HuH-7.5 (cell line): ENCODE measurements at places on chromosomes 16 and 17.

GRCh38 chr16:19555938-19556771 lies 652 bp downstream of the VPS35L start:
- no peak for DNase-seq

GRCh38 chr16:68380348-68380670 lies 68.0 kb downstream of the SMPD3 start:
- no peak for DNase-seq

DNA sequence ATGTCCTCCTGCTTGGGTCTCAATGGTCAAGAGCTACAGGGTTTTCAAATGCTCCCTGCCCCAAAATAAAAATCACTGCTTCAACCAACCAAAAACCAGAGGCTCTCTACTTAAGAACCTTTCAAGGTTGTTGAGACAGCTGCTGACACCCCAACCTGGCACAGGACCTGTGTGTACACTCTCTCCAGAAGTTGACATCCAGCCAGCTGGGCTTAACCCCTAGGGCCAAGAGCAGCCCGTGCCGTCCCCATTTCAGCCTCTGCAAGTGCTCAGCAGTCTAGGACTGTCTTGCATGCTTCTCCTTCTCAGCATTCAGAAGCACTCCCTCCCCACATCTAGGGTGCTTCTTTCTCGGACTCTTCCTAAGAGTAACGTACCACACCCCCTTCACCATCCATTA lies 59.0 kb upstream of the TRAP1 start:
- DNase-seq = no peak

GRCh38 chr16:67235816-67236562 lies 9.1 kb downstream of the TMEM208 start:
- DNase-seq = no peak

DNA sequence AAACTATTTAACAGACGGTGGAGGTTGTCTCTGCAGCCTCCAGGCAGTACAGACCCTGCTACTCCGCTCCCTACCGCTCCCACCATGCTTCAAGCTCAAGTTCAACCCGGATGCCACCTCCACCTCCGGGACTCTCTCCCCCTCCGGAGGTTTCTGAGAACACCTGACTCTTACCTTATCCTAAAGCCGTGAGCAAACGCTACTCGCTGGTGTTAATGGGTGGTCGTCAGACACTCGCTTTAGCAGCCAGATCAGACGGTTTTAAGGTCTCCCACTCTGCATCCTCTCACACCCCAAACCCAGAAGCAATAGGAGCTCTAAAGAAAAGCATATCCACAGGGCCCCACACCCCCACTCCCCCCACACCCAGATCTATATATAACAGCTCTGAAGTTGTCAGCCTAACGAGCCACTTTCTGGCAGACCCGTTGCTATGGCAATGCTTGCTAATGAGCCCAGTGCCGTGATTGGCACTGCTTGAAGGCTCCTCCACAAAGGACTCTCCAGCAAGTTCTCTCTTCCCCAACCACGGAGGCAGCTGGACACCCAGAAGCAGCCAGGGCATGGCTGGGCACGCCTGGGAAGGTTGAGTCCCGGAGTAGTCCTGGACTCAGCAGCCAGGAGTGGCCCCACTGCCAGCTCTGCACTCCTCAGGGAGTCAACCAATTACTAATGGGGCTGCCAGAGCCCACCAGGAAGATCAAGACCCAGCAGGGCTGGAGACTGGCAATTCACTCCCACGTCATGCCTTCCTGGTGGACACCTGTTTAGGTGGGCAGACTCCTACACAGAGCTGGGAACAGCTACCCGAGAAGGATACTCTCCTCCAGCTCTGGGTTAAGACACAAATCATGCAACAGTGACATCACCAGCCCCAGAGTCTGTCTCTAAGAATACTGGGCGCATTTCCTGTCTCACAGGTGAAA lies 121.2 kb upstream of the RCVRN start:
- DNase-seq = no peak

DNA sequence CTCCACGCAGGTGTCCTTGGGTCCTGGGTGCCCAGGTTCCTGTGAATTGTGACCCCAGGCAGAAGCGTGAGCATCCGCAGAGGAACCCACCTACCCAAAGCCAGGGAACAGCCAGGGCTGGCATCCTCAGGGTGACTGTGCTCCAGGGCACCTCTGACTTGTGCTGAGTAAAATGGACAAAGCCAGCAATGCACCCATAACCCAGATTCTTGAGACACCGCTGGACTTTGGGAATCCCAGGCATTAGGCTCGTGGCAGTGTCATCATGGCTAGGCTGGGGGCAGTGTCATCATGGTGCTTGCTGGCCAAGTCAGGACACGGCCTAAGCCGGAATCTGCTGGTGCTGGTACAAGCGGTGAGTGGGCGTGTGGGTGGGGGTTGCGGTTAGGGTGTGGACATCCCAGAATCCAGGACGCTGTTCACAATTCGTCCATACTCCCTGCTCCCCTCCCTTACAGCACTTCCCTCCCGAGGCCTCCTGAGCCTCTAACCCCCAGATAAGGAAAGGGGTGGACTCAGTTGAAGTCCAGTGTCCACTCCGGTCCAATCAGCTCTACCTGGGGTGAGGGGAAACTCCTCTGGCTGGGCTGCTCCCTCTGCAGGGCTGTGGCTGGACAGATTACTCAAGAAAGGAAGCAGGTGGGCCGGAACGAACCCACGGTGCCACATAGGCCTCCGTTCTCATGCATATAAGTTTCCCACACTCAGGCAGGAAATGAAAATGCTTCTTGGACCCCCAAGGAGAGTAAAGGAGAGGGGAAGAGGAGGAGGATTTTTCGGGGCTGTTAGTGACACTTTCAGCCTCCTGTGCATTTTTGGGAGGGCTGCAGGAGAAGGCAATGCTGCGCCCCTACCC lies 138.9 kb downstream of the SEC14L1 start:
- peak; percentile 59 for DNase-seq

DNA sequence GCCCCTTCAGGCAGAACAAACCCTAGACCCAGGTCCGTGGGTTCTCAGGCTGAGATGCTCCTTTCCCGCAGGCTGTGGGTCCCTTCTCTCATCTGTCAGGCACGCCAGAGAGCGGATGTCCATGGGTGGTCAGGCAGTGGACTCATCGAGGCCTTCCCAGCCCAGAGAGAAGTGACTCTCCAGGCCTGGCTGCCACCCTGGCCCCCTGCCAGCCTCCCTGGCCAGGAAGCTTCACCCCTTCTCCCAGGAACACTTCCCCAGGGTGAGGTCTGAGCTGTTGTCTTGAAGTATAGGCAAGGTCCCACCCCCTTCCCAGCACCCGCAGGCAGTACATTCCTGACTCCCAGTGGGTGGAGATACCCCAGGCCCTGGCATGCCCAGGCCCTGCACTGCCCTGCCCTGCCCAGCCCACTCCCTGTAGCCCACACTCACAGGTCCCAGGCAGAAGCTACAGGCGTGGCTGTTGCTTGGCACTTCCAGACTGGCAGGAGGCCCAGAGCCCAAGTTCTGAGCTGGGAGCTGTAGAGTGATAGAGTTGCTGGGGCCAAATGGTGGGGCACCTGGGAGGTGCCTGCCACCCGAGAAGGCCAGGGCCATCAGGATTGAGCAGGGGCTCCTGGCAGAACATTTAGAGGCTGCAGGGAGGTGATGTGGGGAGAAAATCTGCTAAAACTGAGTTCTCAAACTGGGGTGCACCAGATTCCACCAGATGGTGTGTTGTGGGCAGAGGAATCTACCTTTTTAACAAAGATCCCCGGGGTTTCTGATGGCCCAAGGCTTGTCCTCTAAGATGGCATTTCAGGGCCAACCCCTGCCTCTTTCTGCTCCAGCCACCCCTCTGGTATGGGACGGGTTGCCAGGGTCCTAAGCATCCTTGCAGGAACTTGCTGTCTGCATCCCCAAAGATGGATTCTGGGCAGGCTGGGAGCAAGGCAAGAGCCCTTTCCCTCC lies 6.7 kb downstream of the ITGA3 start:
- DNase-seq = no peak

GRCh38 chr17:46818929-46819859 lies 702 bp upstream of the WNT3 start:
- DNase-seq = peak; percentile 62

DNA sequence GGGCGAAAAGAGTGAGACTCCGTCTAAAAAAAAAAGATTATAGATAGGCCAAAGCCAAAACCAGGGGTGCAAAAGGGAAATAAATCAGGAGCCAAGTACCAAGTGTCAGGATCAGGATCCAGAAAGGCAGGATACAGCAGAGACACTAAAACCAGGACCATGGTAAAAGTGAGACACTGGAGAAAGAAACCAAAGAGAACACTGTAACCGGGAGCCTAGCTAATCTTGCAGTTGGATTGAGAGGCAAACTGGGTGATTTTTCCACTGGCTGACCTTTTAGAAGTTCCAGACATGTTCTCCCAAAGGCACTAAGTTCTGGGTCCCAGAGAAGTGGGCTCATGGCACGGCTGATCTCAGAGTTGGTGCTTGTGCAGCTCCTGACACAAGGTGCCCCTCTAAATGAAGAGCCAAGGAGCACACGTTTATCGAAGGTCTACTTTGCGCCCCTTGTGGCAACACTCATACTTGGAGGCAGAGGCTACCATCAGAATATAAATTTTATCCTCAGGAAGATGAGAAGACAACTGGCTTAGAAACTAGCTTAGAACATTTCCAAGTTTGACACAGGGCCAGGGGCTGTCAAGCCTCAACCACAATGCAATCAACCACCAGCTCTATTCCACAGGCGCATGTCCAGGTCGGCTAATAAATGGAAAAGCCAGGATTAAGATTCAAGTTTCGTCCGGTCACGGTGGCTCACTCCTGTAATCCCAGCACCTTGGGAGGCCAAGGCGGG lies 27.5 kb upstream of the HELZ start:
- DNase-seq = no peak

DNA sequence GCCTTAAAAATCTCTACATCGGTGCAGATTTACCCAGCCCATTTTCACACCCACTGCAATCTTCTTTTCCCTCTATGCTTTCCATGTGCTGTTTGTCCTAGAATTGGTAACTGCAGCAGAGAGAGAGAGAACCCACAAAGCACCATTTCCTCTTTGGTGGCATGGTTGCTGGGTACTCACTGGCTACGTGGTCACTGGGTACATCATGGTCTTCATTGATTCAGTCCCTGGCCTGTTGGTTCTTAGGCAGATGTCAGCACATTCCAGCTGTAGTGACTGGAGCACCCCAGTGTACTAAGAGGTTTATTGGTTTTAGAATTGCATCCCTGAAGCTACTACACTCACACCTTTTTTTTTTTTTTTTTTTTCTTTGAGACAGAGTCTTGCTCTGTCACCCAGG lies 156.1 kb upstream of the CACNG5 start:
- no peak for DNase-seq

GRCh38 chr16:88468275-88469129 lies 15.4 kb downstream of the ZFPM1 start:
- DNase-seq = peak; percentile 98

DNA sequence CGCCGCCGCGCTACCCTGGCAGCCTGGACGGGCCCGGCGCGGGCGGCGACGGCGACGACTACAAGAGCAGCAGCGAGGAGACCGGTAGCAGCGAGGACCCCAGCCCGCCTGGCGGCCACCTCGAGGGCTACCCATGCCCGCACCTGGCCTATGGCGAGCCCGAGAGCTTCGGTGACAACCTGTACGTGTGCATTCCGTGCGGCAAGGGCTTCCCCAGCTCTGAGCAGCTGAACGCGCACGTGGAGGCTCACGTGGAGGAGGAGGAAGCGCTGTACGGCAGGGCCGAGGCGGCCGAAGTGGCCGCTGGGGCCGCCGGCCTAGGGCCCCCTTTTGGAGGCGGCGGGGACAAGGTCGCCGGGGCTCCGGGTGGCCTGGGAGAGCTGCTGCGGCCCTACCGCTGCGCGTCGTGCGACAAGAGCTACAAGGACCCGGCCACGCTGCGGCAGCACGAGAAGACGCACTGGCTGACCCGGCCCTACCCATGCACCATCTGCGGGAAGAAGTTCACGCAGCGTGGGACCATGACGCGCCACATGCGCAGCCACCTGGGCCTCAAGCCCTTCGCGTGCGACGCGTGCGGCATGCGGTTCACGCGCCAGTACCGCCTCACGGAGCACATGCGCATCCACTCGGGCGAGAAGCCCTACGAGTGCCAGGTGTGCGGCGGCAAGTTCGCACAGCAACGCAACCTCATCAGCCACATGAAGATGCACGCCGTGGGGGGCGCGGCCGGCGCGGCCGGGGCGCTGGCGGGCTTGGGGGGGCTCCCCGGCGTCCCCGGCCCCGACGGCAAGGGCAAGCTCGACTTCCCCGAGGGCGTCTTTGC lies 3.1 kb downstream of the HIC1 start:
- DNase-seq = no peak

GRCh38 chr17:62919388-62919787 lies 46.6 kb upstream of the TANC2 start:
- DNase-seq = no peak

- DNase-seq = no peak
These were observed 5.1 kb downstream of the HS3ST3B1 start for GRCh38 chr17:14305785-14306496.

DNA sequence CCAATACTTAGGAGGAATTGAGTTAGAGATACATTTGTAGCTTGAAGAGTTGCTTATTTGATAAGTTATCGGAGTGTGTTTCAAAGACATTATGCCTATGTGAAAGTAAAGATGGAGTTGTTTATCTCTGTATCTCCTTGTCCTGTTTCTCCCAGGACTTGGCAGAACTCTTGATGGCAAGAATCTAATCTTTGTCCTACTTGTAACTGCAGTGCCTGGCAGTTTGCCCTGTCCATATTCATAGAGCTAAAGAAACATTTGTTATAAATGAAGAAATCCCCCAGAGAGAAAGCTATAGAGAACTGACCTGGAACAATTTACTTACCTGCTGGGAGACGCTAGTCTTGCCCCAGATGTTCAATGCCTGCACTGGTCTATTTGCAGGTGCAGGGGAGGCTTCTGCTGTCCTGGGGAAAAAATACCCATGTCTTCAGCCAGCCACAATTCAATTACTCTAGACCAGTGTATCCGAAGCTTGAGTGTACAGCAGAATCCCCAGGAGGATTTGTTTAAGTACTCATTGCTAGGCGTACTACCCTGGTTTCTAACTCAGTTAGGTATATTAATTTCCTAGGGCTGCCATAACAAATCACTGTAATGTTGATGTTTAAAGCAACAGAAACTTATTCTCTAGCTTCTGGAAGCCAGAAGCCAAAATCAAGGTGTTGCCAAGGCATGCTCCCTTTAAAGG lies 410.0 kb upstream of the HSBP1 start:
- no peak for DNase-seq

DNA sequence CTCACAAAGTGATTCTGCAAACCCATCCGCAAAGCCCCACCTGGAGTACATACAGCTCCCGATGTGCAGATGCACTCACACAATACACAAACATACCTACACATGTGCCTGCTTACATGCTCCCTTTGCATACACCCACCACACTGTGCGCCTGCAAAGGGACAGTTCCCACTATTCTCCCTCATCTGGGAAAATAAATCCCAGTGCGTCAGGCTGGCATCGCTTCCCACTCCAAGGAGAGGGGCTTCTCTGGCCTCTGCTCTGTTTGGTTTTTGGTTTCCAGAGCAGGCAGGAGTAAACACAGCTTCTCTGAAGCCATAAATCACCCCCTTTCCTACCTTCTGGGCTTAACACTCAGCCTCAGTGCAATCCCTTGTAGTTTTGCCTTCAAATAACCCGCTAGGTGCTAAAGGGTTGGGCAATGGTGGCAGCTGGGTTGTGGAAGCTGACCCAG lies 14.7 kb downstream of the HOXB4 start:
- no peak for DNase-seq
